ENCODE measurements at places on chromosomes 16 and 17.

DNA sequence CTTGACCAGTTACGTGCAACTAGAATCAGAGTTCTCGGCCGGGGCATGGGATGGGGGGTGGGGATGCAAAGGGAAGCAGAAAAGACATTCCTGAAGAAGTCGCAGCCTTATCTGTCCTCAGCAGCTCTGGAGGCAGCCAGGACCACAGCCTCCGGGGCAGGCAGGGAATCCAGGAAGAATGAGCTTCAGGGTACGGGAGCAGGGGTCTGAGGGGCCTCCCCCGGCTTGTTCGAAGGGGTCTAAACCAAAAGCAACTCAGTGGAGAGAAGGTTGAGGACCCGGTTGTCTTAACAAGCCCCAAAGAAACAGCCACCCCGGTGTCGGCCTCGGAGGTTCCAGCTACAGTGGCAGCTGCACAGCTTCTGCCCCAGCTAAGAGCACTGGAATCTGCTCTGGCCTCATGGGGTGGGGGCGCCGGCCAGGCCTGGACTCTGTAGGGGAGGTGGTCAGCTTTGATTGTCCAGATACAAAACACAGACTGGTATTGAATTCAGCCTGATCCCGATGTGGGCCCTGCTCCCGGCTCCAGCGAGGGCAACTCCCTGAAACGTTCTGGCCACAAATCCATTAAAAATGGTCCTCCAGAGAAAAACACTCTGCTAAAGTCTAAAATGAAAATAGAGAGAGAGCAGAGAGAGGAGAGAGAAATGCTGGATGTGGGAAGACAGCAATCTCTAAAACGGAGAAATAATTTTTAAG, 7.7 kb downstream of the HOXB4 start:
- no peak for DNase-seq

- no peak for DNase-seq
These were observed 524 bp downstream of the STRADA start for GRCh38 chr17:63741143-63741407.

- no peak for DNase-seq
These were observed 26.2 kb downstream of the BMERB1 start for GRCh38 chr16:15460601-15461000.

- no peak for DNase-seq
These were observed 860 bp downstream of the TIGD7 start for GRCh38 chr16:3304370-3304769.

GRCh38 chr16:57141822-57142631, 43.8 kb downstream of the PSME3IP1 start:
- no peak for DNase-seq

DNA sequence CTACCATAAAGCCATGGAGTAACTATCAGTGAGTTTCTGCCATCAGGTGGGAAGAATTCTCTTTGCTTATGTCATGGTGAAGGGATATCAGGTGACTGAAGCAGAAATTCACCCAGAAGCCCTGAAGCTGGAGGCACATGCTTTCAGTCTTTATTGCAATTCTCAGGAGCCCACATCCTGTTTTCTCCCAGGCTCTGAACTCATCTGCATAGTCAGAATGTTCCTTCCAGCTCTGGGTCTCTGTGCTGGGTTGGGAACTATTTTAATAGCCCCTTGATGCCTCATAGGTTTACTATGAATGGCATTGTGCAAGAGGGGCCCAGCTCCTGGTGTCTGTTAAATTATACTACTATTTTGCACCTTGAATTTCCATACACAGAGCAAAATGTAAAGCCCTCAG, 198.4 kb upstream of the SOX9 start:
- no peak for DNase-seq

DNA sequence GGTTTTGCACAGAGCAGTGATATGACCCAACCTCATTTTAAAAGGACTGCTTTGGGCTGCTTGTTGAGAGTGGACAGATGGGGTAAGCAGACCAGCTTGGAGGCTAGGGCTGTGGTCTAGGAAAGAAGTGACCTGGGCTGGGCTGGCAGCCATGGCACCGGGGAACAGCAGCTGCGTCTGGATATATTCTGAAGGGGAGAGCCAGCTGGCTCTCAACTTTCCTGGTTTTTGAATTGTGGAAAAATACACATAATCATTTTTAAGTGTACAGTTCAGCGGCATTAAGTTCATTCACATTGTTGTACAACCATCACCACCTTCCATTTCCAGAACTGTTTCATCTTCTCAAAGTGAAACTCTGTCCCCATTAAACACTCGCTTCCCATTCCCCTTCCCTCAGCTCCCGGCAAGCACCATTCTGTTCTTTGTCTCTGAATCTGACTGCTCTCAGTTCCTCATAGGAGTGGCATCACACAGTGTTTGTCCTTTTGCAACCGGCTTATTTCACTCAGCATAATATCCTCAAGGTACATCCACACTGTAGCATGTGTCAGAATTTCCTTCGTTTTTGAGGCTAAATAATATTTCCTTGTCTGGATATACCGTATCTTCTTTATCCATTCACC, 113.2 kb downstream of the SPECC1 start:
- DNase-seq = no peak

DNA sequence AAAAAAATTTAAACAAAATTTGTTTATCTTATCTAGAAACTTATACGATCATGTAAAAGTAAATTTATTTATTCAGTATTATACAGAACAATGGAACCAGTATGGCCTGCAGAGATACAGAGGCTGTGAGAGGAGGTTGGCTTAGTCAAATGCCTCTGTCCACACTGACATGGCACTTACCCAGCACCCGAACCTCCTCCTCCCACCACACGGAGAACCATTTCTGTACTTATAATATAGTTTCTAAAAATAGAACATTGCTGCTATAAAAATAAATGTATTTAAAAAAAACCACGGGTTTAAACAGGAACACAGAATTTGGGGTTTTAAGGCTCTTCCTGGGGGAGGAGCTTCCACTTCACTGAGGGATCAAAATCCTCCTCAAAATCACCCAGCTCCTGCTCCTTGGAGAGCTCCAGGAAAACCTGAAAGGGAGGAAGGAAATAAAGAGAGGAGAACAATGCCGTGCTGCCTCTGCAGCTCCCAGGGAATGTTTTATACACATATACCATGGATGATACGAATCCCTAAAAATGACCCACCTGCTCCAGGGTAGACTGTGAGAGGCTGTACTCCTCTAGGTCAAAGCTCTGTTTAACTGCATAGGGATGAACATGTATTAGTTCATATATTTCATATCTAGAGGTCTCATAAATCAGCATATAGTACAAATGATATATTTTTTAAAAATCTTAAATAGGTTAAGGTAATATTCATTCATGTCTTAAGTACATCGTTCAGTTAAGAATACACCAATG, 87.3 kb downstream of the ABCA8 start:
- no peak for DNase-seq

DNA sequence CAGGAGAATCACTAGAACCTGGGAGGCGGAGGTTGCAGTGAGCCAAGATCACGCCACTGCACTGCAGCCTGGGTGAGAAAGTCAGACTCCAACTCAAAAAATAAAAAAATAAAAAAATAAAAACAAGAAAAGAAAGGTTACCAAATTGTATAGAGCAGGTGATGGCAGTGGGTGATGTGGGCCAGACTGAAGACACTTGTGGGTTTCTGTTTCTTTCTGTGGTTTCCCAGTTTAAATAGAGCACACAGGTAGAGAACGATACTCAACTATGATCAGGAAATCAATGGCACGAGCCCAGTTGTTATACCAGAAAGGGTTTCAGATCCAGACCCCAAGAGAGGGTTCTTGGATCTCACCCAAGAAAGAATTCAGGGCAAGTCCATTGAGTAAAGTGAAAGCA, 32.6 kb downstream of the NUBP1 start:
- no peak for DNase-seq

DNA sequence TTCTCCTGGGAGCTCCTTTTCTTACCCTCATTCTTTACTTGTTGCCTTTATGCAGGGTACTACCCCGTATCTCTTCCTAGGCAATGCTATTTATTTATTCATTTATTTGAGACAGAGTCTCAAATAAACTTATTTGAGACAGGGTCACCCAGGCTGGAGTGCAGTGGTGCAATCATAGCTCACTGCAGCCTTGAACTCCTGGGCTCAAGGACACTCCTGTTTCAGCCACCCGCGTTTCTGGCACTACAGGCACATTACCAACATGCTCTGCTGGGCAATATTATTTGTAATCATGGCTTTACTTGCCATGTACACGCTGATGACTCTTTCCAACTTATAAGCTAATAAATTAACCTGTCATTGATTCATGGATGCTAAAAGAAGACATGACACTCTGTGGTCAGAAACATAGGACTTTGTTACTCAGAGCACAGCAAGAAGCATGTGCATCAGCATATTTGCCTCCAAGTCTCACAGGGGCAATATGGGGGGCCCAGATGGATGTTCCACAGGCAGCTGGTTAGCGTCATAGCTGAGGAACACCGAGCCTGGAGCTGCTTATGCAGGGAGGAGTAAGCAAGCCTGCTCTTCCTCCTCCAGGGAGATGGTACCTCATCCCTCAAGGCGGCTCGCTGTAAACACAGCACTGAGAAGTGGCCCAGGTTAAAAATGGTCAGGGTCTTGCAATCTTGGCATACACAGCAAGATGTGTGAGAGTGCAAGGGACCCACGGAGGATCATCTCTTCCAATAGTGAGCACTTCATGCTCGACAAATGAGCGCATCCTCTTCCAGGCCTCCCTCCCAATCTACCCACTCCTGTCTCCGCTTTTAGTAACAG, 4.2 kb upstream of the LRRC75A start:
- no peak for DNase-seq

- DNase-seq = no peak
These were observed 15.9 kb downstream of the GNPTG start for GRCh38 chr16:1367486-1368174.

DNA sequence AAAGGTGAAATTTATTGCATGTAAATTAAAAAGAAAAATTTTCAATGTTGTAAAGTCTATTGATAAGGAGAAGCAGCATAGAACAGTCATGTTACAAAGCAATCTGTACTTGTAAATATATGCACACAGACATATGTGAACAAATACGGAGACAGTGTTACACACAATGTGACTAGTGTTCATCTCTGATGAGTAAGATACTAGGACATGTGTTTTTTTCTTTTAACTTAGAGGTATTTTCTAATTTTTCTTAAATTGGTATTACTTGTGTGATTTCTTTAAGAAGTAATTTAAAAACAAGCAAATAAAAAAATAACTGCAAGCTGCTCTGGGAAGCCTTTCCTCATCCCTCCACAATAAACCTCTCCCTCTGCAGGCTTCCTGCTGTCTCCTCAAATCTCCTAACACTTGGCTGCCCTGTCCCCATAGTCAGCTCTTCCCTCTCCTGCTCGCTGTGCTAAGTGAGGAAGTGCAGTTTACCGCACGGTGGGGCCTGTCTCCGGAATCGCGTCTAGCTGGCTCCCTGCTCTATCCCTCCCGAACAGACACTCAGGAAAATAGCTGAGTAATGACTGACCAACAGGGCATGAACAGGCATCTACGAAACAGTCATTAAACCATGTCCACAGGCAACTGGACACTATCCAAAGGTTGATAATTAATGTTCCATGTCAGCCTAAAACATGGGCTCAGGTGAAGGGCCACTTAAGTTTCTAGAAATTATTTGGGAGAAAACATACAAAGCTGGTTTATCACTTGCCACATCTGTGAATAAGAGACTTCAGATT, 35.9 kb downstream of the CMTM4 start:
- DNase-seq = no peak

DNA sequence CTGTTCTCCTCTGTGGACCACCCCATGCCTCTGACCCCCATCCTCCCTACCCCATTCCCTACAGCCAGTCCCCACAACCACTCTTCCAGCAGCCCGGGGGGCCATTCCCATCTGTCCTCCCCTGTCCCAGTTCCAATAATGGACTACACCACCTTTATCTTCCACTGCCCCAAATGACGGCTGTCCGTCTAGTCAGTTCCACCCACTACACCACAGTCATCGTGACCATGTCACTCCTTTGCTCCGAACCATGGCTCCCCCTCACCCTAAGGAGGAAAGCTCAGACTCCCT, 15.3 kb downstream of the PDP2 start:
- DNase-seq = no peak

DNA sequence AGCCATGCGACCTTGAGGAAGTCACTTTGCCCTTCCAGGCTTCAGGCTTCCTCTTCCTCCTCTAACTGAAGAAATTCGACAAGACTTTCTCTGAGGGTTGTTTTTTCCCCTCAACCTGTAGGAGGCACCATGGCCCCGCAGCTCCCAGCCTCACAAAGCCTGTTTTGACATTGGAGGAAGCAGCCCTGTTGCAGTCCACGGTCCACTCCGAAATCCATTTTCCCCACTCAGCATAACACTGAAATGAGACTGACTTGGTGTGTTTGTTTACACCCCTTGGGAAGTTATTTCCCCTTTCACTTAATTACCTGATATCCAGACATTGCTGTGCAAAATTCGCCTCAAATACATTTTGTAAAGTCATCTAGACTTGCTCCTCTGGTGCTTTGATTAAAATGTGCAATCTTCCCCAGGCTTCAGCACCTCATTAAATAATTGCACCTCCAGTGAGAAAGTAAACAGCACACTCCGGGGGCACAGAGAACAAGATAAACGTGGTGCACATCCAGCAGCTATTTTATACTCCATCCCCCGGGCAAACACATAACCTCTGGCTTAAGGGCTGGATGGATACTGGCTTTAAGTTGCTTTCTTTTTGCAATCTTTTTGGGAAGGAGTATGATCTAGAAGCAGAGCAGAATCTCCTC, 41.4 kb upstream of the PIRT start:
- DNase-seq = no peak

DNA sequence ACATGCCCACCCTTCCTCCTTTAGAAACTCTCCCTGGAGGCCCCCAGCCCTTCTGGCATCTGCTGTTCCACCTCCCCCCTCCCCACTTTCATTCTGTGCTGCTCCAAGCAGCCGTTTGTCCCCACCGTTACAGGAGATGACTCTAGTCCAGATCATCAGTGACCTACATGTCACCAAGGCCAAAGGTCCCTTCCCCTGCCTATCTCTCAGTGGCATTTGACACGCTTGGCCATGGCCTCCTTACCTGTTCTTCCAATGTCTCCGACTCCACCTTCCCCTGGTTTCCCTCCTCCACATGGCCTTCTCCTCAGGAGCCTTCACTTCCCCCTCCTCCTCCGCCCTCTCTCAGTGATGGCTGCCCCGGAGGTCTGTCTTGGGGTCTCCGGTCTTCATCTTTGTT, 9.4 kb downstream of the TMEM92 start:
- no peak for DNase-seq

DNA sequence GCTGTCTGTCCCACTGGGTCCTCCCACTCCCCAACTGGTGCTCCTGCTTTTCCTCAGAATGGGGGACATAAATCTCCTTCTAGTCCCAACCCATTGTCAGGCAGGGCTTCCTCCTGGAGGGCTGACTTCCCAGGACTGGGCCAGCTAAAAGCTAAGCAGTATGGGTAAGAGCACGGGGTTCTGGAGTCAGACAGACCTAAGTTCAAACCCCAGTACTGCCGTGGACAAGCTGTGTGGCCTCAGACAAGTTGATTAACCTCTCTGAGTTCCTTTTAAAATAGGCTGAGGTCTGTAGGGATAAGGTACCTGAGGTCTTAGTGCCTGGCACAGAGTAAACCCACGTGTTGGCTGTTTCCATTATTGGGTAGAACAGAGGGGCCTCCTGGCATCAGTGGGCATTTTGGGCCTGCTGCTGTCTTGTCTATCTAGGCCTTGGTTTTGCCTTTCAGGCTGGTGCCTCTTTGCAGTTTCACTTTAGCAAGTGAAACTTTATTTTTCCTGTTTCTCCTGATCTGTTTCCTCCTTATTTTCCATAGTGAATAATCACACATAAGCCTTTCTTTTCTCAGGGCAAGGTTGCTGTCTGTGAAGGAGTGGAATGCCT, 114.6 kb downstream of the PRKCB start:
- DNase-seq = no peak

GRCh38 chr16:67975321-67976105, 4.8 kb downstream of the DPEP3 start:
- DNase-seq = no peak

Data from stimulated activated CD4-positive, alpha-beta T cell treated with anti-CD3 and anti-CD28 coated beads, TNF-alpha, amount 100 ng/mL, for 24 hours (primary cell).